NK-92 treated with Interleukin-12 subunit alpha and Interleukin-12 subunit beta, amount 100 ng/mL, for 24 hours (cell line): ENCODE measurements at places on chromosomes 1 and 21.

GRCh38 chr1:227071895-227072587 is 131.9 kb downstream of the COQ8A start:
- no peak for DNase-seq

GRCh38 chr1:198169672-198170071 is 12.9 kb downstream of the NEK7 start:
- no peak for DNase-seq

DNA sequence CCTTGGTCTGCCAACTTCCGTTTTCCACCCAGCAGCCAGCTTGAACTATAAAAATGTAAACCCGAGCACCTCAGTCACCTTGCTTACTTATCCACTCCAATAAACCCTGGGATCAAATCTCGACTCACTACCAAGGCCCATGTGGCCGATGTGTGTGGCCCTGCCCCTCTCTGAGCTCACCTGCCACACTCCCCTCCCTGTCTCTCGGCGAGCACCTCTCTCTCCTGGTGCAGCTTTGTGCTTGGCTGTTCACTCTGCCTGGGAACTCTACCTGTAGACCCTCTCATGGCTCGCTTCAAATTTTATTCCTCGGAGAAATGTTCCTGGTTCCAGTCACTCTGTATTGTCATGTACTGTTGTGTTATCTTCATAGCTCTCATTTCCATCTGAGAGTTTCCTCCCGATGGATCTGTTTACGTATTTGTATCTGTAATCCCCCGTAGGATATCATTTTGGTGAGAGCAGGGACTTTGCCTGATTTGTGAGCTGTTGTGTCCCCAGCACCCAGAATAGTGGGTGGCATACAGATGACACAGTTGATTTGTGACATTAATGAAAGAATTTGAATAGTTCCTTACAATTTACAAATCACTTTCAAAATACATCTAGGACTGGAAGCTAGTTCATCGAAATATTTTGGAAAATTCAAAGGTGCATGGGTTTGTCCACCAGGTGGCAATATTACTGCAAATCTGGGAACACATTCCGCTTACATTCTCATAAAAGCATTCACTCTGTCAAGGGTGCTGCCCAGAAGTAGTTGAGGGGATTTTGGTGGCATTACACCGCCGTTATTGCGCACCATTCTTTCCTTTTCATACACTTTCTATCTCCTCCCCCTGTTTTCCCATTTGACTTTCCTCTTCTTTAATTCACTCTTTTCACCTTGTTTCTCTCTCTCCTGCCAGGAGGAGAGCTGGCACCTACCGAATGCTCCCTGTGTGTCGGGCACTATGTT is 95.3 kb downstream of the ABCA4 start:
- DNase-seq: no peak

GRCh38 chr1:183227422-183228346 is 41.6 kb downstream of the LAMC2 start:
- DNase-seq: peak; percentile 3

DNA sequence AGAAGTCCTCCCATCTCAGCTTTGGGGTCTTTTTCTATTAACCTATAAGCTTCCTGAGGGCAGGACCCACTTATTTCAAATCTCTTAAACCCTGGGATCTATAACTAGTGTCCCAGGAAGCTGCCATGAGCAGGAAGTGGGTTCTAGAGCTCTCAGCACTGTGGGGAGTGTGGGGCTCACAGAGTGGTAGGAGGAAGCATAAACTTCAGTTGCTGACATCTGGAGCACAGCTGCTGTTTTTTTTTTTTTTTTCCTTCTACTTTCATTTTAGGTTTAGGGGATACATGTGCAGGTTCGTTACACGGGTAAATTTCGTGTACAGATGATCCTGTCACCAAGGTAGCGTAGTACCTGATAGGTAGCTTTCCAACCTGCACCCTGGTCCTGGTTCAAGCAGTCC is 59.3 kb downstream of the AK4 start:
- DNase-seq: no peak

DNA sequence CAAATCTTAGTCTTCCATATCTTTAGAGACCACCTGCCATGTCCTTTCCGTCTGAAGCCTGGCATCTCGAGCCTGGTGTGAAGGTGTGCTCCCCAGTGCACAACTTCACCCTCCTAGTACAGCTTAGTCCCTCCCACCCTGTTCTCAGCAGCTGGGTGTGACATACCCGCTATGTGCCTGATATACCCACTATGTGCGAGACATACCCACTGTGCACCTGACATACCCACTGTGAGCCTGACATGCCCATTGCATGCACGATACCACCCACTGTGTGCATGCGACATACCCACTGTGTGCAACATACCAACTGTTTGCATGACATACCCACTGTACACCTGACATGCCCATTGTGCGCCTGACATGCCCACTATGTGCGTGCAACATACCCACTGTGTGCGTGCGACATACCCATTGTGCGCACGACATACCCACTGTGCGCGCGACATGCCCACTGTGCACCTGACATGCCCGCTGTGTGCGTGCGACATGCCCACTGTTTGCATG is 3.0 kb upstream of the RRP1 start:
- DNase-seq: no peak

- no peak for DNase-seq
Measured at GRCh38 chr1:26031611-26032220, 10.1 kb downstream of the EXTL1 start.

- DNase-seq: peak; percentile 21
Measured at GRCh38 chr1:201361652-201362504, 15.6 kb downstream of the TNNT2 start.

- no peak for DNase-seq
Measured at GRCh38 chr1:230215031-230215430, 148.0 kb downstream of the GALNT2 start.

GRCh38 chr21:46297338-46298271 is 11.5 kb downstream of the YBEY start:
- no peak for DNase-seq

DNA sequence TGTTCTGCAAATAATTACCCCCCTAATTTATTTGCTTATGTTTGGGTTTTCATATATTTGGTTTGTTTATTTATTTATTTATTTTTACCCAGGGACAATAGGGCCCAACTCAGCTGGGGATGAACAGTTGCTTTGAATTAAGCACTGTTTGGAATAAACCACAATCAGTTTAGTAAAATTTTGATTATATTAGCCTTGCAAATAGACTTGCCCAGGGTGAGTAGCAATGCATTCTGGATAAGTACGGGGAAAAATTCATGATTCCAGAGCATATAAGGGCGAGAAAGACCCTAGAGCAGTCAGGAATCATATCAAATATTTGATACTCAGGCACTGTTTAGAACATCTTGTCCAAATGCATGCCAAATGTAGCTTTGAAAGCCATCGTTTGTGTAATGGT is 242.7 kb downstream of the OMA1 start:
- DNase-seq: no peak

DNA sequence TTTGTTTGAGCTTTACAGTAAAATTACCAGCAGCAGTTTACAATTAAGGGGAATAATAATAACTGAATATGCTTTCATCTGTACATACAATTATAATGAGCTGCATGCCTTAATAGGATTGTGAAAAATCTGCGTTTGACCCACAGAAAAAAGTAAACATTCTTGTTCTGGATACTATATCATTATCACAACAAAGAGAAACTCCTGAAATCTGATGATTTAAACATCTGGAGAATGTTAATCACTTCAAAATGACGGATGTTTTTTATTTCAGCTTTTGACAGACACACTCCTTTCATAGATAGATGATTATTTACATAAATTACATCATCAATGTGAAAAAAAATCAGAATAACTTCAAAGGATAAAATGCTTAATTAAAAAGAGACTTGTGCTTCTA is 58.5 kb downstream of the TYW3 start:
- no peak for DNase-seq

DNA sequence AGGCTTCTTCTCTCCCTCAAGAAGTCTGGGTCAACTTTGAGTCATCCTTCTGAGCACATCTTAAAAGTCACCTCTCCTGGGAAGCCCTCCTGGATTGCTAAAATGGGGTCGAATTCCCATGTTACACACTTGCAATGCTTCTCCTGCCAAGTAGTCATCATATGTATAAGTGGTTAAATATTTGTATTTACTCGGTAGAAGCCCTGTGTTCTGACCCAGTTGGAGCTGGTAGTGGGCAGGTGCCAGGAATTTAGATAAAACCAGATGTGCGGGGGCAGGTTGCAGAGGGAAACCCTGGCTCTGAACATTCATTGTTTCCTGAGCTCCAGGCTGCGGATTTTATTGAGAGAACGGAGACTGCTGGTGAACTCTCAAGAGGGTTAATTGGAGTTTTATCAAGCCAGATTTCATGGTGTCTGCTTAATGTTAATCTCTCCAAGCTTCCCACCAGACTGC is 52.8 kb upstream of the RPL11 start:
- no peak for DNase-seq

DNA sequence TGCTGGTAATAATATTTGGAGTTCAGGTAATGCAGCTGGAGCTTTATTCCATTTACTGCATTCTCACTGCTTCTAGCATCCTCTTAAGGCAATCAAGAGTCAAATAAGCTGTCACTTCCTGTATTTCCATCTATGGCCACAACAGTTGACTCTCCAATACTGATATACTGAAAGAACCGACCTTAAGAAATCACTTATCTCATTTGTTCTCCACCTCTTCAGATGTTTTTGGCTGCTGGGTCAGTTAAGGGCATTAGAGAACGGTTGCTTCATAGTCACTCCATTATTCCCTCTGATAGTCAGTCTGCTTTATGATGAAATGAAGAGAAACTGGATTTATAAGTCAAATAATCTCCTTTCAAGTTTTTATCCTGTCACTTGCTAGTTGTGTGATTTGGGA is 14.2 kb upstream of the RGS4 start:
- no peak for DNase-seq

DNA sequence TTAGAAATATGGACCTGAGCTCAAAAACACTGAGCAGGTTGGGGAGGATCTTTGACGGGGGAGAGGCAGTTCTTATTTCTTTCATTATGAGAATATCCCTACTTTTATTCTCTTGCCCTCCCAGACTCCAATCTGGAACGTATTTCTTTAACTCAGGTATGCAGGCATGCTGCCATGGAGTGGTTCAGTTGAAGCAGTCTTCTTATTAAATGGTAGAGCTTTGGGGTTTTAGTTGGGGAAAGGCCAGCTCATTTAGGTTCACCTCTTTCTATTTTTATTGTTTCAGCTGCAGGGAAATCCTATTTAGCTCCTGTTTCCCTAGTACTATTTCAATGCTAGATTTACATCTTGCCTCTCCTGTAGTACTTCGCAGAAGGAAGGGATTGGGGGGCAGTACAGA is 198.9 kb downstream of the TTLL7 start:
- DNase-seq: no peak

DNA sequence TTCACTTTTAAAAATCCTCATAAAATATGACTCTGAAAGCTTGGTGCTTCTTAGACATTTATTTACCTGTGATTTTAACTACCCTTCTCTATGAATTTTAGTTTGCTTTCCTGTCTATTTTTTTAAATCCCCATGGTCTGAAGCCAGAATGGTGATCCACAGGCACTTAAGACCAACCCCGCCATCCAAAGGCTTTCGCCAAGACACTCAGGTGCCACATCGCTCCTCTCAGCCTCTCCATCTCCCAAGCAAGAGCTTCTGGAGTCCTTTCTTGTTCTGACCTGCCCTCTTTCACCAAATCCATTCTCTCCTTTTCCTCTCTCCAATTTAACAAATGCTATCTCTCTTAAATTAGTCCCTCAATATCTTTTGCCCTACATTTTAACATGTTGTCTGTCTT is 464.6 kb downstream of the PCP4 start:
- DNase-seq: no peak

DNA sequence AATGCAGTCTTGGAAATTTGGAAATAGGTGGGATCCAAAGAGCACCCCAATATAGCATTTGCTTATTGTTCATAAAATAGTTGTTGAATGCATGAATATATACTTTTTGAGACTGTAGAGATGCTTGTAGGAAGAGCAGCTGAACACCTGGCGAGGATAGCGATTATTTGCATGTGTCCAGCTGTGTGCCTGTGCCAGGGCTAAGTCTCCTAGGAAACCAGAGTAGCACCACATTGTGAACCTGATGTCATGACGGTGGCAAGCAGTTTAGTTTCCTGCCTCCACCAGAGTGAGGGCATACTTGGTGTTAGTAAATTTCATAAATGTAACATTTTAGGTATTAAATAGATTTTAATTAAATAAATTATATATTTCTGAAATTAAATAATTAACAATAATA is 37.3 kb upstream of the IRF2BP2 start:
- DNase-seq: no peak
